ENCODE measurements at places on chromosomes 3 and 15.

DNA sequence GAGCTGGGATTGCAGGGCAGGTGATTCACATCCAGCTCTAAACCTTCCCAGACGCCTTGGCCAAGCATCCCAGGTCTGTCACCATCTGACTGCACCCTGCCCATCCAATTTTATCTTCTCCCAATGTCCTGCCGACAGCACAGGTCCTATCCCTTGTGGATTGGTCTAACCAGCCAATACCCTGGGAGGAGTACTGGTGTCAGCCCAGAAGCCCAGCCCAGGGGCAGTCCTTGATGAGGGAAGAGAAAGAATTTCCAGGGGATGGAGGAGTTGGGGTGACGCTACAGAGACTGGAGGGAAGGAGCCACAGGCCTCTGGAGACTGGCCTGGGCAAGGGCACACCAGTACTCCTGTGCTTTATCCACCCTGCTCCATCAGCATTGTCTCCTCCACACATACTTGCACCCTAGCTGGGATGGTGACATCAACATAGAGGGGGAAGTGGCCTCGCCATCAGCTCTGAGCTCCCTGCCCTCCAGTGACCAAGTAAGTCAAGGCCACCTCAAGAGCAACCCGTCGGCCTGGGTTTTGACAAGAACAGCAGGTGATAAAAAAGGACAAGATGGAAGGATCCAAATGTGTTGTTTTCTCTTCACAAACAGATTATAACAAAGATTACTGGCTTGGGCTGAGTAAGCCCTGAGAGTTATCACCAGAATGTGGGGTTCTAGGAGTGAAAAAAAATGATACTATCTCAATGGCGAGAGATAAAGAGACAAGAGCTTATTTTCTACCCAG is 114.6 kb downstream of the AQP9 start:
- no peak for DNase-seq

GRCh38 chr15:99328106-99329072 is 77.1 kb downstream of the LRRC28 start:
- no peak for DNase-seq

DNA sequence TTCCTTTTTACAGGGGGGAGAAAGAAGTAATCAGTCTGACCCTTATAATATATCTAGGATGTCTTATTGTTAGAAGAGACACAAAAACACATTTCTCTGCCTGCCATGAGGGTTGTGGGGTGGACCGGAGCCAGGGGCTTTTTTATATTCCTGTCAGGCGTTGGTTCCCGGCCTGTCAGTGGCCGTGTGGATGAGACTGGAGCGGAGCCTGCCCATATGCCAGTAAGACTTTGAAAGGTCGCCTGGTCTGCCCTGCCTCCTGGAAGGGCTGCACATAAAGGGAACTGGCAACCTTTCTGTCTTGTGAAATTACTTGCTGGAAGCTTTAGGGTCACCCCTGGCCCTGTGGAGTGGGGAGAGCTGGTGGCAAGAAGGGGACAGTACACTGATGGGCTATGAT is 34.7 kb downstream of the MAP3K13 start:
- no peak for DNase-seq

GRCh38 chr3:17183951-17184550 is 299.3 kb downstream of the PLCL2 start:
- DNase-seq: peak; percentile 48

DNA sequence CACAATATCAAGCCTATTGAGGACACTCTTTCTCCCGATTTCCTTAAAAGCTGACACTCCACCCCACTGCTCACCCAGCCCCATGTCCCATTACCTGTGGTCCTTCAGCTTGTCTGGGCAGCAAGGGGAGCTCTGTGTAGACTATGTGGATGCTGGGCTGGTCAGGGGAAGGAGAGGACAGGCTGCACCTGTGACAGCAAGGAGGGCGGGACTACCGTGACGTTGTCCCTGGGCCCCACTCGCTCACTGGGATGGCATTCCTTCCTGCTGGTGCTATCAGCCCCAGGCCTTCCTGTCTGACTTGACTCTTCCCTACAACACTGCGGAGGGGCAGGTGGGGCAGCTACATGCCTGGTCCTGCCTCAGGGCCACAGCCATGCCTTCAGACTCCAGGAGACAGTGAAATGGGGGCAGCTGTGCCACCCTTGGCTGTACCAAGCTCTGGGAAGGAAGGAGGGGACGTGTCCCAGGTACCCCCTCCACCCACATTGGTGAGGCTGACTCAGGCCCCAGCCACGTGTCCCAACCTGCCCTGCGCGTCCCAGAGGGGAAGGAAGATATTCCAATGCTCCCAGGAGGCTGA is at the start of gene TMEM40:
Gene TMEM40, minus strand, starts transcription at position 163 of the 583 bp plus-strand sequence. CDS start 9,427 bp downstream, outside the sequence.
- DNase-seq: no peak

All from kidney epithelial cell (primary cell).